DMS53 (cell line): ENCODE measurements at places on chromosomes 16 and 17.
A peak's percentile ranks its signal among the peaks of the same experiment; 100 is the strongest.

GRCh38 chr16:84186685-84187437 is at the start of gene TAF1C:
Gene TAF1C, minus strand, starts transcription at chr16:84187057. Its CDS starts 2,069 bp downstream, at chr16:84184988.
- peak; percentile 95 for DNase-seq

DNA sequence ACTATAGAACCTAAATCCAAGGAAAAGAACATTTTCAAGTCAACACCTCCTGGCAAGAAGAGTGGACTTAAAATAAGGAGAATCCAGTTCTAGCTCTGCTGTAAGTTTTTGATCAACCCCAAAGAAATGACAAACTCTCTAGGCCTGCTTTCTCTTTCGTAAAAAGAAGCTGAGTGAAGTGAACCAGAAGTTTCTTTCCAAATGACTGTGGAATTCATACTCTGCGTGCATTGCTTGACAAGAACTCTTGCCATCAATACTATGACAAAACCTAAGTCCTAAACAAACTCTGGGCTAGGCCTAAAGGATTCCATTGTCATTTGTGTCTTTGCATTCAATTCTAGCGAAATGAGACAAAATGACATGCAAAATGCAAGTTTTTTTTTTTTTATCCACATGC is 187.5 kb upstream of the SOX9 start:
- DNase-seq: no peak

- DNase-seq: peak; percentile 37
These were observed 24.0 kb downstream of the TRPV2 start for GRCh38 chr17:16439303-16439791.

DNA sequence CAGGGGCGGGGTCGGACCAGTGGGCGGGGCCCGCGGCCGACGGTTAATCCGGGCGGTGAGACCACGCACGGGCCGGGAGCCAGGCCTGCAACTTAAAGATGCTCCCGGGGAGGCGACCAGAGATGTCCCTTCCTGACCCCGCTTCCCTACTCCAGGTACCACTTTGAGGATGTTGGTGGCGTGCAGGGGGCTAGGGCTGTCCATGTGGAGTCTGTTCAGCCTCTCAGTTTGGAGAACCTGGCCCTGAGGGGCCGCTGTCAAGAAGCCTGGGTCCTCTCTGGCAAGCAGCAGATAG is 580 bp downstream of the RANGRF start:
- DNase-seq: no peak

- no peak for DNase-seq
These were observed 167.1 kb downstream of the CCDC182 start for GRCh38 chr17:57577751-57578607.

- DNase-seq: peak; percentile 36
These were observed 246.2 kb downstream of the KATNIP start for GRCh38 chr16:27795992-27796614.

DNA sequence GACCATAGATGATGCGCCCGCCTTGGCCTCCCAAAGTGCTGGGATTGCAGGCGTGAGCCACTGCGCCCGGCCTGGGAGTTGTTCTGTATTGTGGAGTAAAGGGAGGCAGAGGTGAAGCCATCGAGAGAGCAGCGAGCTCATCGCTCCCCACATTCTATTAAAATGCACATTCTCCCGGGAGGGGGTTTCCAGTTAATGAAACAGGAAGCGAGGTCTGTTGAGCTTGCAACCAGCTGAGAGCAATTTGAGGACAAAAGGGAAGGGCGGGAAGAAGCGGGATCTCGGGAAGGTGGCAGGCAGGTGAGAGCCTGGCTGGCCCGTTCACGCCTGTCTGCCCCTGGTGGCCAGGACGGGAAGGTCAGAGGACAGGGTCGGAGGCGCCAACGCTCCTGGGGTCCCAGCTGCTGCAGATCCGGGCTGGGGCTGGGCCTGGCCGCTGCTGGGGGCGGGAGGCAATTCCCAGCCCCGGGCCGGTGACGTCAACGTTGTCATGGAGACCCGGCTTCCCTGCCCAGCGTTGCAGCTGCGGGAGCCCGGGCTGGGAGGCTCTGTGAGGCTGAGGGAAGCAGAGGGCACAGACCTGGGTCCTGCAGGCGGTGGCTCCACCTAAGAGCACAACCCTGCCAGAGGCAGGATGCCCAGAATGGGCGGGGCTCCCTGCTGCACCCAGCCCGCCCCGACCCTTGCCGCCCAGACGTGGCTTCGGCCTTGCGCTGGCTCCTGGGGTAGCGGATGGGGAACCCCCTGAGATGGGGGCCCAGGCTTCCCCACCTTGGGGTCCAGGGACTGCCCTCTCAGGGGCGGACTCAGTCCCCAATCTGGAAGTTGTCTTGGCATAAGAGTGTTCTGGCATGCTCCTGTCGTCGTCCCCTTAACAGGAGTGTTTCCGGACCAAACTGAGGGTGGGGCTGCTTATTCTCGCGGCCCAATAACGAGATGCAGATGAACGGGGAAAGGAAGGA is 48.7 kb upstream of the PLCG2 start:
- peak; percentile 97 for DNase-seq

DNA sequence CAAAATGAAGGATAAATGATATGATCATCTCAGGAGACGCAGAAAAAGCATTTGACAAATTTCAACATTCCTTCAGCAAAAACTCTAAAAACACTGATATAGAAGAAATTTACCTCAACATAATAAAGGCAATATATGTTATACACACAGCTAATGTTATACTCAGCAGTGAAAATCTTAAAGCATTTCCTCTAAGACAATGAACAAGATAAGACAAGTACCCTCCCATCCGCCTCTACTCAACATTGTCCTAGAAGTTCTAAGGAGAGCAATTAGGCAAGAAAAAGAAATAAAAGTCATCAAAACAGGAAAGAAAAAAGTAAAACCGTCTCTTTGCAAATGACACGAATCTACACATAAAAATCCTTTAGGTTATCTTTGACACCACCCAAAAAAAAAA is 1432.8 kb downstream of the CDH11 start:
- no peak for DNase-seq

DNA sequence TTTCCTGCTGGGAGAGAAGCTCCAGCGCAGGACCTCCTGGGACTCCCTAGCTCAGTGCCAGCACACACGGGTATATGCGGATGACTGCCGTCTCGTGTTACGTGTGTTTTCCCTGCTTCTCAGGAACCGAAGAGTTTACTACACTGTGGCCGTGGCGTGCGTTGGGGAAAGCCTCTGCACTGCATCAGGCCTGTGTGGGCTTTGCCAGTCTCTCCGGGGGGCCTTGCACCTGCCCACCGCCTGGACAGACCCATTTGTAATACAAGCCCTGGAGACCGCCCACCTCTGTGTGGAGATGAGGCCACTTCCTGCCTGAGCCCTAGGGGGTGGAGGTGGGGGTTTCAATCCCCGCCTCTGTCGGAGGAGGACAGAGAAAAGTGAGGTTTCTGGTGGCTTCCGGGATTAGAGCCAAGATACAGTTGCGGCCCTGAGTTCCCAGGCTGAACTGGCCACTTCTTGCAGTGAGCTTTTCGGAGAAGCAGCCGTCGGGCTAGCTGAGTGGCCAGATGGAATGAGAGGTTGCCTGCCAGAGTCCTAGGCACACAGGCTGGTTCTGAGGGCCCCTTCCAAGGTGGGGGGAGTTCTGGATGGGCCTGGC is 43.4 kb upstream of the GSE1 start:
- no peak for DNase-seq

DNA sequence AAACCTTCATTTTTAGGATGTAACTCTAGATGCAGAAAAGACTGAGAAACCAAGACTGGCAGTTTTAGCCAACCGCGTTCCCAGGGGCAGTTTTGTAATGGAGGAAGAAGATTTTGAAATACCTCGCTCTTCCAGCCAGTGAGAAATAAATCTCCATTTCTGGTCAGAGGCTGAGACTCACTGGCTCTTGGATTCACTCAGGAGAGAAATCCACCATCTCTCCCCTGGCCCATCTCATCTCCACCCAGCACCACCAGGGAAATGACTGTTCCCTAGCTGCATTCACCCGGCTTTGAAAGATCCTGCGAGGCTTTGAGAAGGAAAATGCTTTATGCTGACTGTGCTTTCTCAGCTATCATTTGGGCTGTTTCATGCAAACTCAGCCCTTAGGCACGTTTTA is 185.2 kb downstream of the SOX9 start:
- DNase-seq: peak; percentile 8

DNA sequence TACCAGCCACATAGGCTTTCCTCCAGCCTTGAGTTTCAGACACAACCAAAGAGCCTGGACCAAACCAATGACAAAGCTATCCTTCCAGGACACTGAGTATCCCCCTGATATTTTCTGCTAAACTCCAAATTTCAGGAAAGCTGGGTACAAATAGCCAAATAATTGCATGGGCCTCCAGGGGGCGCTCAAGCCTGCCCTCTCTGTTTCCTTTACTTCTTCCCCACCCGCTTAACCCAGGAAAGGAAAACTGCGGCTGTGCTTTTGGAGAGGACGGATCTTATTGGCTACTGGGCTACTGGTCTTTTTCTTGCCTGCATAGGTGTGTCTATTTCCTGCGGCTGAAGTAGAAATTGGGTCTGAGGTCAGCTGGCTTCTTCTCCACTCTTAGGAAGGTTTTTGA is 30.1 kb downstream of the GNGT2 start:
- peak; percentile 71 for DNase-seq

DNA sequence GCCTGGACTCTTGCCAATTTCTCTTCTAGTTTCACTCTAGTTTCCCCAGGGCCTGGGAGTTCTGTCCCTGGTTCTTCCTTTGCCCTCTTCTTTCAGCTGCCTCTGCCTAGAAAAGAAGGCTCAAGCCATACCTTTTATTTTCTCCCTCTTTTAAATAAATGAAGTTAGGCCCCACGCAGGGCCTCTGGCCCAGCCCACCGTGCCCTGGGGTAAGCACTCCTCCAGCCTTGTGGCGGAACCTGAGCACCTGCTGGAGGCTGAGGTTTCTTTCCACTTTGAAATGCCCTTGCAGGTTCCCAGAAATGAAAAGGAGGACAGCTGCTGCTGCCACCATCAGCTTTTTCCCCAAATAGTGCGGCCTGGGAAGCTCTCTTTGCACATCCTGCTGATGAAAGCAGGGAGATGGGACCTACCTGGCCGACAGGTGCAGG is 139.4 kb downstream of the CCDC182 start:
- DNase-seq: peak; percentile 69

- DNase-seq: no peak
These were observed 181.2 kb upstream of the COX10 start for GRCh38 chr17:13888056-13888609.

GRCh38 chr16:74740795-74741304 is 33.8 kb downstream of the FA2H start:
- no peak for DNase-seq

DNA sequence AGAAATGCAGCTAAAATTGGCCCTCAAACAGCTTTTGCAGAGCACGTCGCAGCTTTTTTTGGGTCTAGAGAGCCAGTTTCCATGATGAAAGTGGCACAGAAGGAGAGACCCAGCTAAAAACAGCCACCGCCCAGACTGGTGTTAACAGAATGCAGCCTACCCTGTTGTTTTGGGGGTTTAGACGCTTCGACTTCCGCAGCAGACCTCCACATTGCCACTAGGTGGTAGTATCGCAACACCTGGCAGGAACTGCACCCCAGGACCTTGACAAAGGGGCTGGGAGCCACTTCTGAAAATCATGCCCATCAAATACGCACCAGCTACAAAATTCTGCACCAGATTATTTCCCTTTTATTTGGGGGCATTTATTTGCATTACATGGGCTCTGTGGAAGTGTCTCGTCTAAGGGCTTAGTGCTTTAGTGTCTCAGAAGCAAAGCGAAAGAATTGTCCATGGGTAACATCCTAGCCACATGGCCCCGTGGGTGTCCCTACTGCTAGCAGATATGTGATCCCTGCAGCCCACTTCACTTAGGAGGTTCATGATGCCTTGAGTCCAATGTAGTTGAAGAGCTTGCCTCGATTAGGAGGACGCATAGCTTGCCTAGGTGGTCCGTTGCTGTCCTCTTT is 167.1 kb downstream of the HAPSTR1 start:
- peak; percentile 44 for DNase-seq

GRCh38 chr16:22634954-22635353 is 124.3 kb downstream of the NPIPB5 start:
- no peak for DNase-seq
